Fibroblast of skin of left quadriceps (primary cell): ENCODE measurements at places on chromosomes 1 and 21.
A peak's percentile ranks its signal among the peaks of the same experiment; 100 is the strongest.

DNA sequence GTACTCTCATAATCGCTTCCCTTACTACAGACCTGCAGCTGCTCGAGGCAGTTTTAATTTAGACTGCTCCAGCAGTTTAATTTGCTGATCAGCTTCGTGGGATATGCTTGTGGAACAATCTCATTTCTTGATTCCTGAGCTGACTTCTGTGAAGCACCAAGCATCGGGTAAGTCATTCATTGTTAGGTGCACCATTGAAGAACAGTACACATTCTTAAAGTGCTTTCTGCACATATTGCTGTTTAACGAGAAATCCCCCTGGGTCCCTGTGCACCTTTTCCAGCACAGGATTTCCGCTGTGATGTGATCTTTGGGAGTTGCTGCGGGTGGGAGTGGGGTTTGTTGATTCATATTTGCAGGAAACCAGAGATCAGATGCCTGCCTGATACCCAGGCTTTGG lies 9.1 kb downstream of the GALNT2 start:
- no peak for DNase-seq

DNA sequence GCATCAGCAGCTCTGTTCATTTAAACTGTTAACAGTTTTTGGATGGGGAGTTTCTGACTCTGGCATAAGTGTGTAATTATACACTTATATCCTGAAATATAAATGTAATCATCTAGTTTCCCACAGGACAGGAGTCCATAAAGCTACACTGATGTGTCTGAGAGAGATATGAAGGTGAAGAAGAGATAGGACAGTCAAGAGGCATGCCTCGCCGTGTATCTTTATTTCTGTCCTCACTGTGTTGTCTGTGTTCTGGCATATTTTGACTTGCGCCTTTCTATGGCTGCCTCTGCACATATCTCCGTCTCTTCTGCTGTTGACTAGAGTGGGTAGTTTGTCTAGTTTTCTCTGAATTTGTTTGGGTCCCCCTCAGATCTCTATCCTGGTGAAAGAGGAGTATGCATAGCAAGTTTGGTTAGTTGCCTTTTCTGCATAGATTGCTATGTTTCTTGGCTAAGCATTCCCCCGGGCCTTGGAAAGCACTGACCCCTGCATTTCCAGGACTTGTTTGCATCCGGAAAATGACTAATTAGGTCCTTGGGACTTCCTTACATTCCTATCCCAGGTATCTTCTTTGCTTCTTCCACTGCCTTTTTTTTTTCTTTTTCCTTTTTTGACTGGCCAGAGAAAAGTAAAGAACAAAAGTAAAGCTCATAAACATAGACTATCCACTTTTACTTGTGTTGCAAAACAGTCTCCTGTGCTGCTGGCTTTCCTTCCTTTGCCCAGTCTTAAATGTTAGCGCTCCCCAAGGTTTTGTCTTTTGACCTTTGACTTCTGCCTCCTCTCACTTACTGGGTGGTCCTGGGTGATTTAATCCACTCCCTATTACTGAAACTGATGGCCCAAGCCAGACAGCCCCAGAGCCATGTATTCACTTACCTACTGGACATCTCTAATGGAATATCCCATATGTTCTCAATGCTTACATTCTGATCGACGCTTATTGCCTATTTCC lies 27.6 kb upstream of the CNN3 start:
- no peak for DNase-seq

- no peak for DNase-seq
Measured at GRCh38 chr1:36711480-36711879, 228.8 kb upstream of the CSF3R start.

- DNase-seq: no peak
Measured at GRCh38 chr1:39363267-39363666, 128.2 kb upstream of the BMP8A start.

DNA sequence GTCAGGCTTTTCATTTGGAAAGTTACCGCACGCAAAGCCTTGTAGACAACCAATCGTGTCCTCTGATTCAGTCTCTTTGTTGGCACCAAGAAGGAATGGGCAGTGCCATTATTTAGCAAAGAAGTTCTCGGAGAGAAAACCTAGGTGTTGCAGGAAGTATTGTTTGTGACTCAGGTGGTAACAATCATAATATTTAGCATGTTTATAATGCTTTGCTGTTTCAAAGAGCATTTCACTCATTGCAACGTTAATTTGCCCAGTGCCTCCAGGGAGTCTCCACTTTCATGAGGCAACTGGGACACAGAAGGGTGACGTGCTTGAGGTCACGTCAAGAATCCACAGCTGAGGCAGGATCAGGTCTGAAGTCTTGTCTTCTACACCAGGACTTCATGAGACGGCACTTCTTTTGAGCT lies 31.4 kb downstream of the STPG1 start:
- no peak for DNase-seq

DNA sequence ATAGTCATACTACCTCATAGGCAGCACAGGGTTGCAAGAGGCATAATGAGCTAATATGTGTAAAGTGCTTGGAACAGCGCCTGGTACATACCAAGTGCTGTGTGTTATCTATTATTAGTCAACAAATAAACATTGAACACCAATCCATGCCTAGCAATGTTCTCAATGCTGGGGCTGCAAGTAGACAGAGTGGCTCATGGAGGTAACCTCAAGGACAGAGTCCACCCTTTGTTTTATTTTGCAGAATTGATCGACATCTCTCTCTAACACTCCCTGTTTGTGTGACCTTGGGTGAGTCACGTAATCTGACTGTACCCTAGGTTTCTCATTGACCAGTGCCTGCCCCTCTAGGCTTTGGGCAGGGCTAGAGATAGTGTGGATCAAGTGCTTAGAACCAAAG lies 164.0 kb upstream of the KLHDC7A start:
- DNase-seq: no peak

DNA sequence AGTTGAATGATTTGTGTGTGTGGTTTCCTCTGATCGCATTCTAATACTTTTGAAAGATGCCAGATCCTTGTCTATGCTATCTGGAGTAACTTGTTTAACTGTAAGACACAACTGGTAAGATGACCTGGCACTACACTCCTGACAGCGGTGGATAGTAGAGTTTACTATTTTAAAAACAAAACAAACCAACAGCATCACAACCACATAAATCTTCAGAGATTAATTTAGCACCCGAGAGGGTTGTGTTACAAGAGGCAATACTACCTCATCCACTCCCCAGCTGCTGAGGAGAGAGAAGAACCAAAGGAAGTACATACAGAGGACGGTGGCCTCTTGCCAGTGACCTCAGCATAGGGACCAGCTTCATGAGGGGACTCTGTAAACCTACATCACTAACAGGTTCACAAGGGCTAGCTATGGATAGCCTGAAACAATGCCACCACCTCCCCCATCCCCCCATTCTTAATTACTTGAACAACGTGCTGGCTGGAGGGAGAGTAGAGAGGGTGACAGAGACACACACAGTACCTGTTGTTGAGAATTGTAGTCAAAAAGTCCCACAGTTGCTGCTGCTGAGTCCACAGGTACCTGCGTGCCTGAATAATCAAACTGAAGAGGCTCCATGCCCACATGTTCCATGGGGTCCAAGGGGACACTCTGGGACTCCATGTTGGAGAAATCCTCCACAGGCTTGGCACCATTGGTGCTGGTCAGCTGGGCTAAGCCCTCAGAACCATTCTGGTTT lies 73.5 kb downstream of the PUM1 start:
- DNase-seq: no peak

DNA sequence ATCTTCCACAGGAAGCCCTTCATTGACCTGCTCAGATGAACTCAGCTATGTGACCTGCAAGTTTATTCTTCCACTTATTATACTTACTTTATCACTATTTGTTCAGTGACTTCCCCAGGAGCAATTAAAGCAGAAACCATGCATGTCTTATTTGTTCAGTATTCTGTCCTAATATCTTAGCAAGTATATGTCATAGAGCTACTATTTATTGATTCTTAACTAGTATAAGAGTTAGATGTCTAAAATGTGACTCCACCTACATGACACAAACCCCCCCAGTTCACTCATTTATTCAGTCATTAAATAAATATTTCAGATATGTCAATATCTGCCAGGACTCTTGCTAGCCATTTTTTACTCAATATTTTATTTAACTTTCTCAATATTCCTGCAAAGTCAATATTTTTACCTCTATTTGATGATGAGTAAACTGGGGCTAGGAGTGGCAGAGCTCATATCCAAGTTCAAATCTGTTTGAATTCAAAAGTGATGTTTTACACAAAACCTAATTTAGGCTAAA lies 469.0 kb upstream of the USP24 start:
- DNase-seq: no peak

GRCh38 chr1:30754684-30755171 lies 2.8 kb downstream of the LAPTM5 start:
- DNase-seq: no peak

DNA sequence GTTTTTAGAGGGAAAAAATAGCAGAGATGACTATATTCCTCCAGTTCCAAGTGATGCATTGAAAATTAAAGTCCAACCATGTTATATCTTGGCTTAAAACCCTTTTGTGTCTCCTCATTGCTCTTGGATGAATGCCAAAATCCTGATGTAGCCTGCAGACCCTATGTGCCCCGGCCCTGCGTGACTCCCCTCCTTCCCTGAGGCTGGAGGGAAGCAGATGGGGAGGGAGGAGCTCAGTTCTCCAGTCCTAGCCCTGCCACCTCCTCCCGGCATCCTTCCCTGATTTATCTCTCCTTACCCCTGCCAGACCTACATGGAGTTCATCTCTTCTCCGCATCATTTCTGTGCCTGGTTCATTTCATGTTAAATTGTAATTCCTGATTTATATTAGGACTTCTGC lies 397.4 kb downstream of the PTPRU start:
- no peak for DNase-seq

DNA sequence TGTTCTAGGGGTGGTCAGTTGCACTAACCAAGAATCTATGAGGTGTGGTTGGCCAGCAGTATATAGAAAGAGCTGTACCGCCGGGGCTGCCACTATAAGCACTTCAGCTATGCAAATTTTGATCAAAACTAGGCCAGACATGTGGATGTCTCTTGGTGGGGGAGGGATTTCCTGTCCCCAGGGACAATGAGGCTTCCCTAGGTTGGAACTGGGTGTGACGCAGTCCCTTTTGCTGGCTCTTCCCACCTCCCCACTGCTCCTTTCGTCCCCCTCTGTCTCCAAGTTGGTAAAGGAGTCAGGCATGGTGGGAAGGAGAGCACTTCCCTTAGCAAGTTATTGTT lies 13.6 kb downstream of the SDCCAG8 start:
- DNase-seq: no peak

DNA sequence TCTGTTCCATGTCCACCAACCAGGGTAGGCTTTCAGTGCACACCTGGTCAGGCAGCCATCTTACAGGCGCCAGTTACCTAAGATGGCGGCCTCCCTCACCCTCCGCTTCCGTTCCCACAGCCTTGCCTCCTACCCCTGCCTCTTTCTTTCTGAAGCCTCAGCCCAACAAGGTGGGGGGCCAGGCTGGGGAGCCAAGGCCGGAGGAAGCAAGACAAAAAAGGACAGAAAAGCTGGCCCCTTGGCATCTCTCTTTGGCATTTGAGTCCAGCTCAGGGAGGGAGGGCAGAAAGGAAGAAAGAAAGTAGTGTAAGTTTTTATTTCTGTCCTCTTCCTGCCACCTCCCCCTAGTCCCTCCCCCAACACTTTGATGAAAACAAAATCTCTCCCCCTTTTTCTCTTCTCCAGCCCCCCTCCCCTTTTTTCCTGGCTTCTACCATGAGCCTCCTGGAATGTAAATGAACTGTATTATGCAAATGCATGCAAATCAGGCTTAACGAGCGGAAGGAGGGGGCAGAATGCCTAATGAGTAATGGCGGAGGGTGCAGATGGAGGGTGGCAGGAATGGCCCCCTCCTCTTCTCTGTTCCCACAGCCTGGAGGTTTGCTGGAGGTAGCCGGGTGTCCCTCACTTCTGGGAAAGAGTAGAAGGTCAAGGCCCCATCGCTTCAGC lies 43.8 kb downstream of the RHBG start:
- no peak for DNase-seq

GRCh38 chr1:160826546-160826945 lies 30.6 kb downstream of the LY9 start:
- DNase-seq: no peak

- no peak for DNase-seq
Measured at GRCh38 chr1:145785547-145785946, 38.3 kb downstream of the RNF115 start.

DNA sequence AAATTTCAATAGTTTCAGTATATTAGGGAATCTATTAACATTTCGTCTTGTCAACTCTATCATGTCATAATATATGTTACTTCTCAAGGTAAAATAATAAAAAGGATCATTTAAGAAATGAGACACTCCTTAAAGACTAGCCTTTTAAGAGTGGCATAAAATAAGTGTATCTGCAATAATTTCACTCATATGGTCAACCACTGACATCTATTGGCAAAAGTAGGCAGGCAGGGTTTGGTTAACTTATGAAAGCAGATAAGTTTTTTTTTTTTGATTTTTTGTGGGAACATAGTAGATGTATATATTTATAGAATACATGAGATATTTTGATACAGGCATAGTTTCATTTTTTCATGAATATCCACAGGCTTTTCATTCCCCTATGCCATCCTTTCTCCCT lies 5.5 kb upstream of the RGS21 start:
- peak; percentile 25 for DNase-seq

GRCh38 chr1:223473601-223474344 lies 80.6 kb downstream of the CCDC185 start:
- DNase-seq: no peak

- no peak for DNase-seq
Measured at GRCh38 chr1:225368036-225368552, 59.7 kb downstream of the LBR start.

DNA sequence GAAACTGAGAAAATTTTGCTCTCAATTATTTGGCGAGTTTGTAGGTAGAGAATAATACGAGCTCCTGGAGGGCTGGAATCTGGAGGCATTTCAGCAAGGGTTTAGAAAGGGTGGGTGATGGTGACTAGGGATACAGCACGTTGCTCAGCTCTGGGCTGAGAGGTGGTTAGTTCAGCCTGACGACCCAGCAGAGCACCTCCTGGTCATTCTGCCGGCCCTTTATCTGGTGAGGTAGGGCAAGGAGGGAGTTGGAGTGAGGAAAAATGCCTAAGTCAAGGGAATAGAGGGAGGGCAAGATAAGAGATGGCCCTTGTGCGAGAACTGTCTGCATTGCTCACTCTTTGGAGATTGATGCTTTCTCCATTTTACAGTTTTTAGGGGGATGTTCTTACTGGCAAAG lies 19.1 kb downstream of the GALNT2 start:
- DNase-seq: no peak

GRCh38 chr1:183674339-183674738 lies 21.2 kb upstream of the APOBEC4 start:
- peak; percentile 36 for DNase-seq

GRCh38 chr1:201693890-201694607 lies 134.9 kb upstream of the IPO9 start:
- DNase-seq: no peak
